Activated T-helper 17 cell treated with anti-CD3 and anti-CD28 coated beads, Interleukin-2, amount 50 U/mL, for 72 hours (primary cell): ENCODE measurements at places on chromosomes 13 and 19. TPM values are rescaled to one million over a fixed set of nuclear protein-coding genes. Genes with fewer than 3 reads are reported as not detected.

The ITGBL1 gene
- total RNA-seq: not detected

The ADGRE3 gene
- total RNA-seq: not detected

The CYP4F8 gene
- total RNA-seq: not detected

The DCUN1D2 gene
- total RNA-seq: 18.5 TPM

The ANGPTL8 gene
- not detected for total RNA-seq
